ENCODE measurements at places on chromosomes 3 and 15. TPM values are rescaled to one million over a fixed set of nuclear protein-coding genes. Genes with fewer than 3 reads are reported as not detected.

DNA sequence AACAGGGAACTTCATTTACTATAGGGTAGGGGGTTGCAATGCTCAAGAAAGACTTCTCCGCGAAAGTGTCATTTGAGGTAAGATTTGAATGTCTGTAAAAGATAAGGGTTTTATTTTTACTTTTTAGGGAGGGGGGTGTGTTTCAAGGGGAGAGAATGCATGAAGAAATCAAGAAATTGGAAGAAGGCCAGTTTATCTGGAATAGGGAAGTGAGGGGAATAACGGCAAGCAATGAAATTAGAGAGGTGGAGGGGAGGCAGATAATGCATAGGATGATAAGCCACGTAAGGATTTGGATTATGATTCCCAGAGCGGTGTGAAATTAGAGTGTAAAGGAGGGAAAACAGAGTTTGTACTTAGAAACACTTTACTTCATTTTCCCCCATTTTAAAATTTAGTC, 63.0 kb upstream of the MB21D2 start:
- no peaks in the 10 kb centered on the region for H3K4me1 ChIP-seq
- no peaks in the 10 kb centered on the region for H3K27me3 ChIP-seq
- H3K27ac ChIP-seq = no peak overlapping the region
- no peak for DNase-seq
- H3K36me3 ChIP-seq = no peaks in the 10 kb centered on the region
- H3K4me3 ChIP-seq = no peak overlapping the region

DNA sequence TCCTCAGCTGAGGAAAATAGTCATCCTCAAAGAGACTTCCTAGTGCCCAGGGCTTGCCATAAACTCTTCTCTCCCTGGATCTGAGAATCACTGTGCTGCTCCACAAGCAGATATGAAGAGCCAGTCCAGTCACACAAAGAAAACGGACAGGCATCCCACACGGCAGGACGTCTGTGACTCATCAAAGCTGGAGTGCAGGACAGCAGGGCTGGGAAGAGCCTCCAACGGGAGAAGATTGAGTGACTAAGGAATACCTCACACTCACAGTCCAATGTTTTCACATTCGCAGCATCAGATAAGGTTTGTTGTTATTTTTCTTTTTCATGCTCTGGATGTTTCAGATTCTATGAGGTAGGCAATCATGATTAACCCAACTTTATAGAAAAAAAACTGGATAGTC, 57.8 kb downstream of the NEK10 start:
- H3K36me3 ChIP-seq = no peaks in the 10 kb centered on the region
- no peak overlapping the region for H3K27ac ChIP-seq
- H3K4me1 ChIP-seq = no peaks in the 10 kb centered on the region
- no peak overlapping the region for H3K4me3 ChIP-seq

DNA sequence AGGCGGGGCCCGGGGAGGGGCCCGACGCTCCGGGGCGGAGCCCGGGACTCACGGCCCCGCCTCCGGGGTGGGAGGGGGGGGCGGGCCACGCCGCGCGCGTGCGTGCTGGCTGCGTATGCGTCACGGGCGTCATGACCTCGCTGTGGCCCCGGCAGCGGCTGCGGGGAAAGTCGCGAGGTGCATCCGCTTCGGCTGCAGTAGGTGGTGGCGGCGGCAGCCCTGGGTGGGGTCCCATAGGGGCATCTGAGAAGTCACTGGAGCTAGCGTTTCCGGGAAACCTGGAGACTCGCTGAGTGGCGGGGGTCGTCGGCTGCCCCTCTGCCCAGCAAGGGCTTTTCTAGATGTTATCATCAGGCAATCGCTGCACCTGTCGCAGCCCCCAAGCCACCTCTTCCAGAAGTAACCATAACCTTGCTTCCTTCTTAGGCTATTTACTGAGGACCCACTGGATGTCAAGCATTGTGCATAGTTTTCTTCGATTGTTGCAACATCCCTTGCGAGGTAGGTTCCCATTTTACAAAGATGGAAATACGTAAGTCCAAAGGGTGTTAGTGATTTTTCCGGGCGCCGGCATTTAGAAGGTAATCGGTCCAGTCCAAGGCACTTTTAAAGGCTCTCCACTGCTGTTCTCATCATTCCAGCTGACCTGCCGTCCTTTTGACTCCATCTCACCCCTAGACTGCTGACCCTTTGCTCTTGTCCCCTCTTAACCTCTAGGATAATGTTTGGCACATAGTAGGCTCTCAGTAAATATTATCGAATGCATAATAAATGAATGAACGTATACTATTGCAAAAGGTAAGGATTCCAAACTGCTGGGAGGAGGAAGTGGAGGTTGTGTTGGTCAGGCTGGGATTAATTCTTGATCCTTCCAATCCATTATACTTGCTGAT, at the start of gene GDPGP1:
GDPGP1 (plus strand) TSS at position 114 of the 893 bp plus-strand sequence. CDS start 6,700 bp downstream, outside the sequence.
- peak within 1 kb of the TSS; percentile 92 for H3K27ac ChIP-seq
- peaks cover 32% of the 10 kb centered on the region for H3K4me1 ChIP-seq
- no peaks in the 10 kb centered on the region for H3K27me3 ChIP-seq

GRCh38 chr3:15629860-15630597, 28.5 kb downstream of the BTD start:
- no peak overlapping the region for H3K4me3 ChIP-seq
- H3K27me3 ChIP-seq = no peaks in the 10 kb centered on the region
- no peak overlapping the region for H3K27ac ChIP-seq
- H3K4me1 ChIP-seq = peaks cover 3% of the 10 kb centered on the region
- H3K36me3 ChIP-seq = peaks cover 2% of the 10 kb centered on the region

DNA sequence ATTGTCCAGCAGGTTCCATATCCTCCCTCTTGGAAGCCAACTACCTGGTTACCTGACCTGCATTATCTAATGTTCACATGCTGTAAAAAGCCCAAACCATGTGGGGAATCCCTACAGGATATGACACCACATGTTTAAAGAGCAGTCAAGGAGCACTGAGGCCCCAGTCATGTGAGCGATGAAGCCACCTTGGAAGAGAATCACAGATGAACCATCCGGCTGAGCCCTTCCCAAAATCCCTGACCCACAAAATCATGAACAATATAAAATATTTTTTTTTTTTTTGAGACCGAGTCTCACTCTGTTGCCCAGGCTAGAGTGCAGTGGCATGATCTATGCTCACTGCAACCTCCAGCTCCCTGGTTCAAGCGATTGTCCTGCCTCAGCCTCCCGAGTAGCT, 10.6 kb upstream of the ANKDD1A start:
- no peak for DNase-seq
- H3K4me3 ChIP-seq = no peak overlapping the region
- no peak overlapping the region for H3K27ac ChIP-seq
- peaks cover 53% of the 10 kb centered on the region for H3K4me1 ChIP-seq
- peaks cover 3% of the 10 kb centered on the region for H3K36me3 ChIP-seq
- H3K27me3 ChIP-seq = no peaks in the 10 kb centered on the region

The SLC9C1 gene
- not detected for total RNA-seq

The TM6SF1 gene
- 2.1 TPM for total RNA-seq

The C2CD4B gene
- total RNA-seq = not detected

The CD200R1L gene
- total RNA-seq = not detected
